ENCODE measurements at places on chromosomes 1 and 21.

DNA sequence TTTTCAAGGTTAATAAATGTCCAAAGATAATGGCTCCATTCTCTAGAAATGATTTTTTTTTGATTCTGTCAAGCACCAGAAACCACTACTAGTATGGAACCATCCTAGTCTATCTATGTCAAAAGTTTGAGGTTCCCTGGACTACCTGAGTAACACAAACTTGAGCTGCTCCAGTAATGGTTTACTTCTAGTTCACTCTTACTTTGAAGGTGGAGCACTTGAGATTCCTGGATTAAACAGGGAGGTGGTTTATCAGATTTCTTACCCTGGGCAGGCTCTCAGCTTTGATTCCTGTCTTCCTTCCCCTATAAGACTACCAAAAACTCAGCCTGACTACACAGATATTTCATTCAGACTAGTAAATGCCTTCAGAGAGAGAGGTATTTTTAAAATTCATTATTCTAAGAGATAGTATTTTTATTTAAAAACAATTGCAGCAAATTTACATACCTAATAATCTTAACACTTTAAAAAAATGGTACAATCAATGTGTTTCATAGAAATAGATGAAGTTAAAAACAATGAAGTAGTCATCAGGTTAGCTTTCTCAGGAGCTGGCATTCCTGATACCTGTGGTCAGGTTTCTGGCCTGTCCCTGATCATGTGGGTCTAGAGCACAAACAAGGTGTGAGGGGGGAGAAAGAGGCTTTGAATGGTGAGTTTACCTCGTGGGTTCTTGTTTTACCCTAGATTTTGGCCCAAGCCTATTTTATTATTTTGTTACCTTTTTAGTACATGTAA, 23.4 kb downstream of the PHC2 start:
- no peak for DNase-seq

GRCh38 chr1:223221686-223222085, 78.6 kb upstream of the TLR5 start:
- peak; percentile 10 for DNase-seq

GRCh38 chr1:236124965-236125364, 17.4 kb upstream of the GPR137B start:
- no peak for DNase-seq

- DNase-seq = no peak
Observed at GRCh38 chr1:27109103-27109822, 45.7 kb downstream of the SLC9A1 start.

GRCh38 chr1:232213928-232214327, 416.0 kb downstream of the SIPA1L2 start:
- no peak for DNase-seq

DNA sequence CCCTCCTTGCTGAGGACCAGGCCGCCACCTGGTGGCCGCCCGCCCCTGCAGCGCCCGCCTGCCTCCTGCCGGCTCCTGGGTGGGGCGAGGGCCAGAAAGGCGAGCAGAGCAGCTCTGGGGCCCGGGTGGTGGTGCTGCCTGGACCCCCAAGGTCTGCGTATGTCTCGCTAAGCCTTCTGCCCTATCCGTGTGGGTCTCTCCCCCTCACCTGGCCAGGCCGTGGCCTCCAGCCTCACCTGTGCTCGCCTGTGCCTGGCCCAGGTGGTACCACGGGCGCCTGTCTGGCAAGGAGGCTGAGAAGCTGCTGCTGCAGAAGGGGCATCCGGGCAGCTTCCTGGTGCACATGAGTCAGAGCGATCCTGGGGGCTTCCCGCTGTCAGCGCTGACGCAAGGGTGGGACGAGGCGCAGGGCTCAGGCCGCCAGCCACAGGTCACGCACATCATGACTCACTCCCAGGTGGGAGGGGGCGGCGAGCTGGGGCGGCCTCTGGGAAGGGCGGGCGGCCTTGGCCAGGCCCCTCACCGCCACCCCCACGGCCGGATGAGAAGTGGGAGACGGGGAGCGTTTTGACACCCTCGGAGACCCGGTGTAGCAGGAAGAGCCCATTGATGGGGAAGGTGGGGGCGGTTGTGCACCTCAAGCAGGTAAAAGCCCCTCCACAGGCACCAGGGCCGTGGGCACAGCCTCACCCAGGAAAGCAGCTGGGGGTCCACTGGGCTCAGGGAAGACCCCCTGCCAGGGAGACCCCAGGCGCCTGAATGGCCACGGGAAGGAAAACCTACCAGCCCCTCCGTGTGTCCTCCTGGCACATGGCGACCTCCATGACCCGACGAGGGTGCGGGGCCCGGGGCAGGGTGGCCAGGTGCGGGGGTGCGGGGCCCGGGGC, 9.9 kb downstream of the RNF223 start:
- no peak for DNase-seq

DNA sequence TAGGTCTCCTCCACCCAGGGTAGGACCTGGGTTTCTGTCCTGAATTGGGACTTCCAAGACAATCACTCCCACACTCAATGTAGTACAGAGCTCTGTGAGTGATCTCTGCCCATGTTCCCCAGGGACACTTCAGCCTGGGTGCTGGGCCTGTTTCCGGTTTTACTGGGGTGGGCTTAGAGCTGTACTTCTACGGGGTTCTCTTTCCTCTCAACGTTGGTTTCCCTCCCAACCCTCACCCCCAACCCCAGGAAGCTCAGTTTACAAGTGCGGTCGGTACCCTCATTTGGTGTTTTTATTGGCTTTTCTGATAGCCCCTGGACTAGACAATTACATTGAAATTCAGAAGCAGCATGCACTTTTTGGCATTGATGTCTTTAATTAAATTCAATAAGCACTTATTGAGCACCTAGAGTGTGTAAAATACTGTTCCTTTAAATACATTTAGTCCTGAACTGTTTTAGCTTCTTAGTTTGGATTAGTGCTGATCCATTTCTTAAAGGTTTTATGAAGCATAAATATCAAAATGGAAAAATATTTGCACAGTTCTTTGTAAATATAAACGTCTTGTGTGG, 542 bp upstream of the XPR1 start:
- DNase-seq = no peak

GRCh38 chr21:38626306-38626705, 128.0 kb upstream of the ERG start:
- DNase-seq = no peak

- peak; percentile 71 for DNase-seq
Observed at GRCh38 chr1:14915356-14916054, 238.0 kb upstream of the TMEM51 start.

GRCh38 chr1:200294241-200294640, 115.6 kb downstream of the ZNF281 start:
- no peak for DNase-seq

GRCh38 chr1:18155881-18156385, 48.3 kb downstream of the IGSF21 start:
- no peak for DNase-seq

DNA sequence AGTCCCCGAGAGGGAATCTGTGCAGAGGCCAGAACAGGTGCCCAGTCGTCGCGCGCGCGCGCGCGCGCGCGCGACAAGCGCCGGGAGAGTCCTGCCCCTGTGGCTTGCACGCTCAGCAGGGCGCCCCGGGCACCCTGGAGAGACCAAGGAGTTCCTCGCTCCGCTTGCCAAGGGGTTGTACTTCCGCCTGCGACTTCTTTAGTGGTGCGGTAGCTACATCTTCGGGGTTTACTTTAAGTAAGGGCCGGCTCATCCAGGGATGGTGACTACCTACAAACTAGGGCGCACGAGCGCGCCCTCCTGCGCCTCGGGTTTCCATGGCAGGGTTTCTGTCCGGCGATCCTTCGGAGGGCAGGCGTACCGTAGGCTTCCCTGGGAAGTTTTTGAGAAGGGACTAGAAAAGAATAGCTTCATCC, 1.4 kb downstream of the LHX4 start:
- no peak for DNase-seq

DNA sequence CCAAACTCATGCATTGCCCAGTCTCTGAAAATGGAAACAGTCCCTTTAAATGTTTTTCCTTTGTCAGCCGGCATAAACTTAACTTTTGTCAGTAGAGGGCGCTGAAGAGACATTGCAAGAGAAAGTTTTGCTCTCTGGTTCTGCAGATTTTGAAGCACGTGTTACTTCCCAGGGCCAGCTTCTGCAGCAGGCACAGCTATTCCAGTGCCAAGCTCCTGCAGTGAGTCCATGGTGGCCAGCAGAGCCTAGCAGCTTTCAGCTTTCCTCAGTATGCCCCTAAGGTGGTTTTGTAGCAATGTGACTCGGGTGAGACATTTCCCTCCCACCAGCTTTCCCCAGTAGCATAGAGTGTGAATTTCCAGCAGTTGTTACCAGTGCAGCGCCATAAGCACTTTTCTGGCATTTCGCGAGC, 2.6 kb upstream of the IFI44L start:
- peak; percentile 67 for DNase-seq

DNA sequence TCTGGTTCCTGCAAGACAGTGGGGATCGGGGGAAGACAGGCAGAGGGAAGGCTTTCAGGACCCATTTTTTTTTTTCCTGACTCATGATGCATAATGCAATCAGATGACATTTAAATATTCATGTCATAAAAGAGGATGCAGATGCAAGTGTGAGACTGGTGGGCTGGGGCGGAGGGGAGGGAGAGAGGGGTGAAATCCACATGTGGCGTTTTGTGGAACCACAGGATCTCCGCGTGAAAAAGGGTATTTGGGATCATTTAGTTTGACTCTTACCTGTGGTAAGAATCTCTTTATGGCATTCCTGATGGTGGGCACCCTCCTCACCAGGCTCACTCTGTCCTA, 249.3 kb upstream of the CSF3R start:
- DNase-seq = no peak

- DNase-seq = no peak
Observed at GRCh38 chr1:156848461-156849150, 10.3 kb downstream of the INSRR start.

DNA sequence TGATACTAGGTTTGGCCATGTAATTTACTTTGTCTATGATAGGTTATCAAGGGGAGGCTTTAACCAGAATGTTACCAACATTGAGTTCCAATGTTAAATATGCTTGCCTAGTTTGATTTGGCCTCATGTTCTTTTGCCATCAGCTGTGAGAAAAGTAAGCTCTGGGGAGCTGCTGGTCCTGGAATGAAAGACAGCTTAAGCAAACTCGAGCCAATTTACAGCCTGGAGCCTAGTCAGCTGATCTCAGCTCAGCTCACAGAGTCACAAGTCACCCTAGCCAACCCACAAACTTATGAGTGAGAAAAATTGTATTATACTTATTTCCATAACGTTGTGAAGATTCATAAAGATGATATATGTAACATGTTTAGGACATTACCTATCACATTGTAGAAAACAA, 426.7 kb downstream of the RWDD3 start:
- no peak for DNase-seq

- DNase-seq = no peak
Observed at GRCh38 chr1:58786184-58786926, 2.5 kb upstream of the JUN start.

DNA sequence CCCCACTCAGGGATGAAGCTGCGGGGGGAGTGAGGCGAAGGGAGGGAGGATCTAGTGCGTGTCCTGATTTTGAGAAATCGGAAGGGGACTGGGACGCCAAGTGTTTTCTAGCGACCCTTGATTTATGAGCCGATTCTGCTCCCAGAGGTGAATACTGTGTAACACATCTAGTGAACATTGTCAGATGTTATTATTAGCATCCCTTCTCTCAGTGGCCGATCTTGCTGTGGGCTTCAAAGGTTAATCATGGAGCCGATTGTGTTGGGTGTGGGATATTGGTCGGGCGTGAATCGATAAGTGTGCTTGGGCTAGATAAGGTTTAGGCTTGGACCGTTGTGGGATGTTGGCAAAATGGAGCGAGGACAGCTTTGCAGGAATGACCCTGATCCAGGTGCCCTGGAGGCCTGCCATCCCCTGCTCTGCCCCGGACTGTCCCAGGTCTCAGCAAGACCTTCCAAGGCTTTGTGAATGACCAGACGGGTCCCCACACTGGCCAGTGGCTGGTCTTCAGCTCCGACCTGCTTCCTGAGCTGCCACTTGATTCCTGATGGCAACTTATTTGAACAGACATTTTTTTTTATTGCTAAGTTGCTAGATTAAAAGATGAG, 2.2 kb downstream of the AJAP1 start:
- DNase-seq = no peak

GRCh38 chr1:183646776-183647175, 6.3 kb downstream of the APOBEC4 start:
- DNase-seq = no peak

GRCh38 chr1:70405780-70406416, 5.2 kb upstream of the CTH start:
- DNase-seq = no peak

- no peak for DNase-seq
Observed at GRCh38 chr21:38645282-38645681, 147.0 kb upstream of the ERG start.

DNA sequence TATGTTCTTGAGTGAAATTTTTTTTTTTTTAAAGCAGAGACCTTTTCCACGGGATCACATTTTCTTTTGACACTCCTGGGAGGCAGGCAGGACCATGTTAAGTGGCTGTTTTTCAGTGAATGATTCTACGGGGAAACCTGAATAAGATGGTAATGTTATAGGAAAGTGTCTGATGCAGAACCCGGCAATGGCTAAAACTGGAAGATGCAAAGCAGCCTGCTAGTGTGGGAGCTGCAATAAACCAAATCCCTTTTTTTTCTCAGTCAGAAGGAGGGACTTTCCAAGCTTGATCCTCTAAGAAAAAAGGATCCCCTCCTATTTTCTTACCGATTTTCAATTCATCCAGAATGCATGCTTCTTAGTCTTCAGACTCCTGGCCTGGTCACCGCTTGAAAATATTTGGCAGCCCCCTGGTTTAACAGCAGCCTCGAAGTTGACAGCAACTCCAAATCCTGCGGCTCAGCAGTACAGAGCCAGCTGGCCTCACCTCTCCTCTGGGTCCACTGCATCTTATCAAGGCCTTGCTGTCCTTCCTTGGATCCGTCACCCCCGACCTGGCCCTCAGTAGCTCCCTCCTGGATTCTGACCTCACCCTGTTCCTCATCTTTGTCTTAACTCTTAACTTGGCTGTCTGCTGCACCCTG, 5.6 kb downstream of the MX2 start:
- peak; percentile 34 for DNase-seq

DNA sequence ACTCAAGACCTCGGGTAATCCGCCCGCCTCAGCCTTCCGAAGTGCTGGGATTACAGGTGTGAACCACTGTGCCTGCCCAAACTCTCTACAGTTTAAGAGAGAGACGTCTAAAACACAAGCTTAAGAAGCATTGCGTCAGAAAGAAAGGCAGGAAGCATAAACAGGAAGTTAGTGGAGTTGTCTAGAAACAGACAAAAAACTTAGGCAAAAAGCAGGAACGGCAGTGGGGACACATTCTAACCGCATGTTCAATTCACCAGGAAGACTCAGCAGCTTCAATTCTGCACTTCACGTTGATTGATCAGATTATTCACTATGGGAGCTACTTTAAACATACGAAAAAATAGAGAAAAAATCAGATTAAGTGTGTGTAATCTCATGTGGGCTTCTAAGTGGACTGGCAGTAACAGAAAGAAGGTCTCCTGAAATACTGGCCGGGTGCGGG, 7.4 kb downstream of the CFAP74 start:
- DNase-seq = no peak

DNA sequence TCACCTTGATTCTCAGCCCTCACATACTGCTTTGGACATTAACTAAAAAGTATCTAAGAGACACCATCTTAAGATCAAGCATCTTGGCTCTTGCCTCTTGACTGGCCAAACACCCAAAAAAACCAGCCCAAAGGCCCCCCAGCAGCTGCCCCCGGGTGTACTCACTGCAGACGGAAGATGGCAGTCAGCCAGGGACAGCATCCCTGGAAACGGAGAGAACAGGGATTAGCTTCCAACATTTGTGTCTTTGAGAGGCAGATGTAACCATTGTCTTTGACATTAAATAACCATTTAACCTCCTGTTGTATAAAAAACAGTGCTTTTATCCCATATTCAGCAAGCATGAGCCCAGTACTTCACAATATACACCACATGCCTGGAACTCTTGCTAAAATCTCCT, 11.3 kb downstream of the TMEM63A start:
- no peak for DNase-seq

GRCh38 chr21:34537838-34538237, 25.8 kb upstream of the KCNE1 start:
- DNase-seq = no peak
